ENCODE measurements at places on chromosomes 2 and 18. TPM values are rescaled to one million over a fixed set of nuclear protein-coding genes. Genes with fewer than 3 reads are reported as not detected.

The FLACC1 gene
- 0.87 TPM for total RNA-seq

The TUBB8B gene
- total RNA-seq = 0.11 TPM

The HOXD8 gene
- total RNA-seq = 23.8 TPM

The EN1 gene
- total RNA-seq = not detected

The FZD7 gene
- total RNA-seq = 0.22 TPM

The GALR1 gene
- not detected for total RNA-seq

The BCL2 gene
- 2.1 TPM for total RNA-seq

The SLC9A2 gene
- total RNA-seq = not detected

The SYT4 gene
- not detected for total RNA-seq

The CFAP210 gene
- not detected for total RNA-seq

The ZRANB3 gene
- 6.0 TPM for total RNA-seq

The TBC1D8 gene
- total RNA-seq = 89.3 TPM

The AQP12A gene
- not detected for total RNA-seq

The RGPD4 gene
- not detected for total RNA-seq
